Cortex of kidney (tissue), 1 donor: ENCODE measurements at places on chromosomes 6 and 20.

DNA sequence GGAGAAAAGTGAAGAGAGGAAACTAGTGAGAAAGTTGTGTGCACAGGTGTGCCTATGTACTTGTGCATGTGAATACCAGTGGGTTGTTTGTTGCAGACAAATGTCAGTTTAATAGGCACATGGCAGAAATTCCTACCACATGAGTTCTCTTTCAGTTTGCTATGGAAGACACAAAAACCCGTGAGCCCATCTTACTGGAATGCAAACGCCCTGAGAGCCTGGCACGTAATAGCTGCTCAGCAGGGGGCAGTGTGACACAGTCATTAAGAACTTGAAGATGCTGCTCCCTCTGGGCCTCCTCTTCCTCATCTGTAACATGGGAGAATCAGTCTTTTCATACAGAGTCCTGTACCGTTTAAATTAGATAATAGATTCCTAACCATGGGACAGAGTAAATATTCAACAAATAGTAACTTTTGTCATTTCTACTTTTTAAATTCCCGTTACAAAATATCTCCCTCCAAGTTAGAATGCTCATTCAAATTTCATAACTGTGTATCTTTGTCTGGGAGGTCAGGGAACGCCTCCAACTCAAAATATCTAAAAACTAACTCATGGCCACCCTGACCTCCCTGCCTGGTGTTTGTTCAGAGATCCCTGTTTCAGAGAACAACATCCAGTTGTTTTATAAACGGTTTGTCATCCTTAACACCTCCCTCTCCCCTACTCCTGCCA is 802.9 kb downstream of the MAFB start:
- no peak for DNase-seq

DNA sequence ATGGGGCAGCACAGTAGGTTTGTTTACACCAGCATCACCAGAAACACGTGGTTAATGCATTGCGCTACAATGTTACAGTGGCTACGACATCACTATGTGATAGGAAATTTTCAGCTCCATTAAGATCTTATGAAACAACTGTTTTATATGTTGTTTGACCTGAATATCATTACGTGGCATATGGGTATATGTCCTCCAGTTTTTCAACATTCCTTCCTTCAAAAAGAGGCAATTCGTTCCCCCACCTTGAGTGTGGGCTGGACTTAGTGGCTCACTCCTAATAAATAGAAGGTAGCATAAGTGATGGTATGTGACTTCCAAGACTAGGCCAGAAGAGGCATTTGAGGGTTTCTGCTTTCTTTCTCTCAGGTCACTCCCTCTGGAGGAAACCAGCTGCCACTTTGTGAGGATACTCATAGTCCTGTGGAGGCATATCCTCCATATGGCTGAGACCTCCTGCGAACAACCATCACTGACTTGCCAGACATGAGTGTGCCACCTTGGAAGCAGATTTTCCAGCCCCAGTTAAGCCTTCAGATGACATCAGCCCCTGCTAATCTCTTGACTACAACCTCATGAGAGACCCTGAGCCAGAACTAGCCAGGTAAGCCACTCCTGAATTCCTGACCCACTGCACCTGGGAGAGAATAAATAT is 2.3 kb upstream of the TRAM2 start:
- no peak for DNase-seq

- no peak for DNase-seq
These were observed 14.3 kb upstream of the PIM1 start for GRCh38 chr6:37155394-37156312.

DNA sequence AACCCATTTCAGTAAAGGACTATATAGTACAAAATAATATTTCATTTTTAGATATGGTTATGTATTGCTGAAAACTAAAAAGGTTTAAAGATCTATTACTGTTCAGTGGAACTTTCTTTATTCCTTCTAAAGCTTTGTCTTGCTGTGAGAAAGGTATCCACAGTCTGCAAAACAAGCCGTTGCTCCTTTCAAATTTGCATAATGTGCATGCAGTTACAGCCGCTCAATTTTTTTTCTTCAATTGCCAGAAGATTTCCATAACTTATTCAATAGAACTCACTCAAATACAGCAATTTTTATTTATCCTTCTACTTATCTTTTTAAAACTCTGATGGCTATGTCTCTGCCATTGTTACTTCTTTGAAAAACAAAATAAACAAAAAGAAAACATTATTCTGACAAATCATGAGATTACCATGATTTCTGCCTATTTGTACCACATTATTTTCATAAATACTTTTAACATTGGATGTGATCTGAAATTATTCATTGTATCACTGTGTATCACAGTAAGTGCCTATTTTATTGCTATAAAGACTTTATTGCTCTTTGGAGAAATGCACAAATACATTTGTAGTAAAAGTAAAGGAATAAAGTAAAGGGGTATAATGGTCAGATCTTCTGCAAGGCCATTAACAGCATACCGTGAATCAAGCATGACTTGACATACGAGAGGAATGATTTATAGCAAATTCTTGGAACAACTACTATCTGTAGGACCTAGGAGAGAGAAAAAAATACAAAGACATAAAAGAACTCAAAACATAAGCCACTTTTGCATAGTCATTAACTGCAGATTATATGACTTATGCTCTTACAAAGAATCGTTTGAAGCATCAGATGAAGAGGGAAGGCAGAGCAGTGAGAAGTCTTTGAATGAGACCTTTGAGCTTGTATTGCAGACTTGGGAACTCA is 29.6 kb upstream of the HBS1L start:
- DNase-seq = no peak

DNA sequence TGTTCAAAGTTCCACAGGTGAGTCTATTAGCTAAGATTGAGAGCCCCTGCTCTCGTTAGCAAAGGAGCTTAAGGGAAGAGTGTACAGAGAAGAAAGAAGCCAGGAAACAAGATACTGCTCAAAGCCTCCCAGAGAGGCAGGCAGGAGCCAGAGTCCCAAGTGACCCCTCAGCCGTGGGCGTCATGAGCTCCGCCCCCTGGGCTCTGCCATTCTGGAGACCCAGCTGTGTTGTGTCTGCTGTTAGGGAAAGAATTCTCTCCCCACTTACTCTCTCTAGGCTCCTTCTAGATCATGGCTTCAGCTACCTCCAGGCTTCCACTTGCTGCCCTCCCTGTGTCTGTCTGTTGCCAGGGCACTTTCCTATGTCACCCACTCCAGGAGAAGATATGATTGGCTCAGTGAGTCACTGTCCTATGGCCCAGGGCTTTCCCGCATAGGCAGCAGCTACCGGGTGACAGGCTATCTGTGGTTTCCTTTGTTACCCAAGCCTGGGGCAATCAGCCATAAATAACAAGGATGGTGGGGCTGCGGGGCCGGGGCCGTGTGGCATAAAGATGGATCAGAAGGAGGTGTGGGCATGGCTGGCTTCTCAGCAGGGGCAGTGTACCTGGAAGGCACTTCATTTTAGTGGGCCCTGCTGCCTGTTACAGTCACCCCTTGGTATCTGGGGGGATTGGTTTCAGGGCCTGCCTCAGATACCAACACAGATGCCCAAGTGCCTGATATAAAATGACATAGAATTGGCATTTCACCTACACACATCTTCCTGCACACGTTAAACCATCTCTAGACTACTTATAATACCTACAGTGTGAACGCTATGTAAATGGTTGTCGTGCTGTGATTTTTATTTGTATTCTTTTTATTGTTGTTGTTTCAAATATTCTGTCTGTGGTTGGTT is 118.9 kb downstream of the ARMC2 start:
- DNase-seq = no peak

DNA sequence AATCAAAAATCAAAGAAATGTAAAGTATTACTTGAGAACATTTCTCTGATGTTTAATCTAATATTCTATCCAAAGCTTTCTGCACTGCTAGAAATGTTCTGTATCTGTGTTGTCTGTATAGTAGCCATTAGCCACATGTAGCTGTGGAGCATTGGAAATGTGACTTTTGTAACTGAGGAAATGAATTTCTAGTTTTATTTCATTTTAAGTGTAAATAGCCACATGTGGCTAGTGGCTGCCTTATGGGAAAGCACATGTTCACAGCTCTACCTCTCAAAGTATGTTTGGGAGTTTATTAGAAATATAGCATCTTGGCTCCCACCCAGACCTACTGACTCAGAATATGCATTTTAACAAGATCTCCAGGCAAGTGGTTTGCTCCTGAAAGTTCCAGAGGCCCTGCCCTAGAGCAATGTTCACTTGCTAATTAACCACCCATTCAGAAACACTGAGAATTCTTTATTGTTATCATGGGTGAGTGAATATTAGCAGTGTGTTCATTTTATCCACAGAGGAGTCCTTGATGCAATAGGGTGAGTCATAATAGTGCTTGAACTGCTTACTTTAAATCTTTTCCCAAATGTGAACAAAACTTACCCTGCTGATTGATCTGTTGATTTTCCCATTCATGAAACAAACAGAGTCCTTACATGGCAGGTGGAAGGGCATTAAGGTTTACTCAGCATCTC is 282.7 kb downstream of the PLCB1 start:
- DNase-seq = no peak

DNA sequence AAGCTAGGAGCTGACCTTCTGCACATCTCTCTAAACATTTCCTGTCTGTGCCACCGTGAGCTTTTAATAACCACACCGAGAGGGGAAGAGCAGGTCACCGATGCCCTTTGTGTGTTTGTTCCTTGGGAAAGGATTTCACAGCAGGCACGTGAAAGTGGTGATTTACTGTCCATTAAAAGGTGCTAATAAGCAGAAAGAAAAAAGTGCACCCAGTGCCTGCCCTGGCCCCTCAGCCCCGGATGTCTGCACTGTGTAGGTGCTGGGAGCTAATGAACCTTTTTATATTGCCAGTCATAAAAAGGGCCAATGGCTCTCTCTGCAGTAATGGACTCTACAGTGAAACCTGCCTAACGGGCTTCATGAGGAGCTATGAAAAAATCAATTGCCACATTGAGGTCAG is 312.6 kb downstream of the C6orf118 start:
- no peak for DNase-seq

GRCh38 chr6:25975923-25976560 is 13.4 kb downstream of the TRIM38 start:
- DNase-seq = no peak

GRCh38 chr6:17280138-17280537 is 1.0 kb upstream of the RBM24 start:
- no peak for DNase-seq

DNA sequence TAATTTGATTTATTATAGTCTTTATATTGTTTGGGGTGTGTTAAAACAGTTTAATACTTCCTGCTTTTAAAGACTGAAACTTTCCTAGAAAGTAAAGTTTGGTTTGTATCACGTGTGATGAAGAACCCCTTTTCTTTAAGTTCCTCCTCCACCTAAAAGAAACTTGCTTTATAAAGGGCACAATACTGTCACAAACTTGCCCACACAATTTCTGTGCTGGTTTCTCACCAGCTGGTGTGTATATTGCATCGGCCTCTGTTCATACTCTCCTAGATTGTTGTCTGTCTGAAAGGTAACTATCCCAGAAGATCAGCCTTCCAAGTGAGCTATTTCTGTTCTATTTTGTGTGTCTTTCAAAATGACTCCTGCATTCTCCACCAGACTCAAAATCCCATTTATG is 46.9 kb downstream of the ANKRD6 start:
- no peak for DNase-seq

GRCh38 chr20:62658593-62659178 is 16.4 kb downstream of the SLCO4A1 start:
- no peak for DNase-seq

GRCh38 chr20:19381947-19382346 is 169.5 kb downstream of the SLC24A3 start:
- no peak for DNase-seq

DNA sequence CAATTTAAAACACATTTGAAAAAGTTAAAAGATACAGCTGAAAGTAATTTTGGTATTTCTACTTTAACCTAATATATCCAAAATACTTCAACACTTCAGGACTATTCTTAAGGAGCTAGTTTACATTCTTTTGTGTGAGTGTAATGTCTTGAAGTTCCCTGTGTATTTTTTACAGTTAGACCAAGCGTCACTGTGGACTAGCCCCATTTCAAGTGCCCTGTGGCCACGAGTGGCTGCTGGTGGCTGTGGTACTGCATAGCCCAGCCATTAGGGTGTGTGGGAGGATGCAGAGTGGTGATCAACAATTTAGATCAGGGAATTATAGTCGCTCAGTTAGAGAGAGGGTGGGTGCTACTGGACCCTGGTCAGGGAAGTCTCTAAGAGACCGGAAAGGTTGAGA is 869 bp upstream of the CST5 start:
- no peak for DNase-seq

GRCh38 chr6:80331522-80331921 is 225.1 kb downstream of the BCKDHB start:
- no peak for DNase-seq
